SW 1271 (cell line): ENCODE measurements at places on chromosomes 6 and 20.

GRCh38 chr6:20791944-20792343, 257.7 kb downstream of the CDKAL1 start:
- no peak for DNase-seq

DNA sequence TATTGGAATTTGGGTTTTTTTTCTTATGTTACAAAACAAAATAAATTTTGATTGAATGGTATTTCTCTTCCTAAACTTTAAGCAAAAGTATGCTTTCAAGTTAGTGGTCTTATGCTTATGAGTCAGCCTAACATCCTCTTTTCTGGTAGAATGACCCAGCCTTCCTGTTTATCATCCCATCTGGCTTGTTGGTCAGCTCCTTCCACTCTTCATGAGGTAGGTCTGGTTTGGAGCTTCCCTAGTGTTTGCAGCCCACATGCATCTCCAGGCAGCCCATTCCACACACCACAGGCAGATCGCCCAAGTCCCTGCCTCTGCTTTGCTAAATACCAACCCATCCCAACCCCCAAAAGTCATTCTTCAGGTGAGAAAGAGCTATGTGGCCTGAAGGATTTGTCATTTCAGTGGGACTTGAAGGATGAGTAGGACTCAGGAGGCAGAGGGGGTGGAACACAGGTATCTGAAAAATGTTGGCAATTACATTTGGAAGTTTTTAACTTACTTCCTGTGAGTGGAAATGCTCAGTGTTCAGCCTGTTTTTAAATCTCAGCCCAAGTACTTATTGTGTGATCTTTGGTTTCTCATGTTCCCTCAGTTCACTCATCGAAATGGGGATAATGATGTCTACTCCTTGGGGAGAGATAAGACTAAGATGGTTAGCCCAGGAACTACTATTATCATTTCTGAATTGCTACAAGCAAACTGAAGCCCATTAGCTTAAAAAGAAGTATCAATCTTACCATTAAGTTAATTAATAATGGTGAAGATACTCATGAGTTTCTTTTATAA, 294.0 kb downstream of the ADGB start:
- DNase-seq: peak; percentile 2

DNA sequence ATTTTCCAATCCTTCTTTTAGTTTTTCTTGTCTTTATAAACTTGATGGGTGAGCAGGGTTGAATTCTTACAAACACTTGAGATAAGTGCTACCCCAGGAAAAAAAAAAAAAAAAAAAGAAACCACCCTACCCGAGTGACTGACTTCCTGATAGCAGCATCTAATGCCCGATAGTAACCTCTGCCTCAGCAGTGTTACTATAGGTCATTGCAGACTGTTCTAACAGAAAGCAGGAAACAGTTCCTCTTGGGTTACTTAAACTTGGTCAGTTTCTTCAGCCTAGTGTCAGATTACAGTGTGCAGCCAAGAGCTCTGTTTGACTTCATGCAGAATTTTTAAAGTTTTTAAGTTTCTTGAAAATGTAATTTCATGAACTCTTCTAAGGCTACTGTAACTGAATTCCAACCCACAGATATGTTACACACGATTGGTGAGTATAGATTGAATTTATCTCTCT, 2.1 kb downstream of the MYLIP start:
- peak; percentile 69 for DNase-seq

DNA sequence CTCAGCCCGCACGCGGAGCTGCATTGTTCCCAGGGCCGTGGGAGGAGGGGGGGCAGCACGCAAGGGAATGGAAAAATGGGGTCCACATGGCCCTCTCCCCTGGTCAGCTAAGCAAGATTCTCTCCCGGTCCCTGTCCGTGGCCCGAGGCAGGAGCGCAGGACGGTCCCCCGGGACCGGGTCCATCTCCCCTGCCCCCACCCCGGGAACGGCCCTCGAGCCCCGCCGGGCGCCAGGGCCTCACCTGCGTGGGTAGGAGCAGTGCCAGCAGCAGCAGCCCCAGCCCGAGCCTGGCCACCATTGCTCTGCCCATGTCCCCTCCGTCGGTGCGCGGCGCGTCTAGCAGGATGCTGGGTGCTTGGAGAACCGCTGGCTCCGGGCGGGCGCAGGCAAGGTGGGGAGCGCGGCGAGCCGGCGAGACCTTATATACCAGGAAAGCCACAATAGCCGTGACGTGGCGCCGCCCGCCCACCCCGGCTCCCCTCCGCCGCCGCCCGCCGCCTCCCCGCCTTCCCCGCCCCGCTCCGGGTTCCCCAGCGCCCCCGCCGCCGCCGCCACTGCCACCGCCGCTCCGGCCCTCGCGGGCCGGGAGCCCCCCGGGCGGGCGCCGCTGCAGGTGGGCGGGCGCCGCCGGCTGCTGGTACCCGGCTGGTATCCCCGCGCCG, at the start of gene CD24:
Gene CD24 (minus strand): TSS at position 394 of the 663 bp plus-strand sequence. CDS start 83 bp downstream, at position 311.
- DNase-seq: no peak

DNA sequence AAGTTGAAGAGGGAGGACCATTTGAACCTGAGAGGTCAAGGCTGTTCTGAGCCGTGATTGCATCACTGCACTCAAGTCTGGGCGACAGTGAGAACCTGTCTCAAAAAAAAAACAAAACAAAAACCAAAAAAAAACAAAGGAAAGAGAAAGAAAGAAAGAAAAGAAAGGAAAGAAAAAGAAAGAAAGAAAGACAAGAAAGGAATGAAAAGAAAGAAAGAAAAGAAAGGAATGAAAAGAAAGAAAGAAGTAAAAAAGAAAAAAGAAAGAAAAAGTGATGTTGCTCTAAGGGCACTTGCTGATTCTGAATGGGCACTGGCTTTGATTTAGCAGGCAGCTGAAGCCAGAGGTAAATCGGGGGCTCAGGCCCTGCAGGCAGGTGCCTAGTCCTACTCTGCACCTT, 161.0 kb downstream of the MCHR2 start:
- no peak for DNase-seq

DNA sequence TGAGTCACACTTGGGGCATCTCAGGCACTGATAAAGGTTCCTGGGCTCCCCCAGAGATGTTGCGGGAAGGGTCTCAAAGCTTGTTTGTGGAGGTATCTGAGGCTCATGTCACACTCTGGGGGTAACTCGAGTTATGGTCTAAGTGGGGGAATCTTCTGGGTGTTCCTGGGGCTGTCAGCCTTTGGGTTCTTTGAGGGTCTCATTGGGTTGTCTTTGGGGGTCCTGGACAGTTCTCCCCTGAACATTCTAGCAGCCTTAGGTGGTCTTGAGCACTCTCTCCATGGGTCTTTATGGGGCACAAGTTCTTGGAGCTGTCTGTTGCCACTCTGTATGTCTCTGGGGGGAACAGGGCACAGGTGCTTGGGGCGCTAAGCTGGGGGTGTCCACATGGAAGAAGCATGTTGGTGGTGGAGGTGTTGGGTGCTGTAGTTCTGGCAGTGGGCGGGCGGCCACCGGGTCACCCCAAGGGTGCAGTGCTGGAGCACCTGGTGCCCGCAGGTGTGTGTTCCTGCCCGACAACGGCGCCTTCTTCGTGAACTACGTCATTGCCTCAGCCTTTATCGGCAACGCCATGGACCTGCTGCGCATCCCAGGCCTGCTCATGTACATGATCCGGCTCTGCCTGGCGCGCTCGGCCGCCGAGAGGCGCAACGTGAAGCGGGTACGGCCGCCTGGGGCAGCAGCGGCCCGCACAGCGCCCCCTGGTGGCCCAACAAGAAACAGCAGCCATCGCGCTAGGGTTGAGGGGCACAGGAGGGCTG, 7.1 kb upstream of the CAPN11 start:
- DNase-seq: no peak

- no peak for DNase-seq
Observed at GRCh38 chr20:62487561-62488354, 12.0 kb upstream of the GATA5 start.

- no peak for DNase-seq
Observed at GRCh38 chr20:59835448-59836395, 97.7 kb downstream of the SYCP2 start.

DNA sequence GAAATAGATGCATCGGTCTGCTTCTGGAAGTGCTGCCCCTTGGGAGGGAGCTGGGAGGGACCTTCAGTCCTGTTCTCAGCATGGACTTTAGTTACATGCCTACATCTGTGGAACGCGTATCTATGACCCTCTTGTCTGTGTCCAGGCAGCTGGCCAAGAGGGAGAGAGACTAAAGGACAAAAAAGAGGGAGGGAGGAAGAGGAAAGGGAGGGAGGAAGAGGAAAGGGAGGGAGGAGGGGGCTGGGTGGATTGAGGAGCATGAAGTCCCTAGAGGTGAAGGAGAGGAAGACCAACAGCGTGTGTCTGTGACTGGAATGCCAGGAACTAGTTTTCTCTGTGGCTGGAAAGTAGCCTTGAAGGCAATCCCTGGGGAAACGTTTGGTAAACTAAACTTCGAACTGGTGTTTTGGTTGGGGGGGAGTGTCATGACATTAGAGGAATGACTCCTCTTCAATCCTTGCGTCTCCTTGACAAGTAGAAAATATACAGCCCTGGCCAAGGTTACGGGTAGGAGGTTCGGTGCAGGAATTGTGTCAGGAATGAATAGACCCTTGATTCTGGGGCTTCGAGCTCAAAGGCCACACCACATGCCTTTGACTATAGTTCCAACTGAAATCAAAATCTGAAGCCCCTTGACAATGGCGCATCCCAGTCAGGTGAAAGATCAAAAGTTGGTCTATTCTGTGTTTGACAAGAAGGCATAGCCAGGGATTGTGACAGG, 52.0 kb upstream of the PLEKHG1 start:
- DNase-seq: no peak

GRCh38 chr20:16942756-16943155, 194.6 kb downstream of the OTOR start:
- no peak for DNase-seq

- no peak for DNase-seq
Observed at GRCh38 chr6:151179321-151179720, 60.4 kb upstream of the AKAP12 start.

DNA sequence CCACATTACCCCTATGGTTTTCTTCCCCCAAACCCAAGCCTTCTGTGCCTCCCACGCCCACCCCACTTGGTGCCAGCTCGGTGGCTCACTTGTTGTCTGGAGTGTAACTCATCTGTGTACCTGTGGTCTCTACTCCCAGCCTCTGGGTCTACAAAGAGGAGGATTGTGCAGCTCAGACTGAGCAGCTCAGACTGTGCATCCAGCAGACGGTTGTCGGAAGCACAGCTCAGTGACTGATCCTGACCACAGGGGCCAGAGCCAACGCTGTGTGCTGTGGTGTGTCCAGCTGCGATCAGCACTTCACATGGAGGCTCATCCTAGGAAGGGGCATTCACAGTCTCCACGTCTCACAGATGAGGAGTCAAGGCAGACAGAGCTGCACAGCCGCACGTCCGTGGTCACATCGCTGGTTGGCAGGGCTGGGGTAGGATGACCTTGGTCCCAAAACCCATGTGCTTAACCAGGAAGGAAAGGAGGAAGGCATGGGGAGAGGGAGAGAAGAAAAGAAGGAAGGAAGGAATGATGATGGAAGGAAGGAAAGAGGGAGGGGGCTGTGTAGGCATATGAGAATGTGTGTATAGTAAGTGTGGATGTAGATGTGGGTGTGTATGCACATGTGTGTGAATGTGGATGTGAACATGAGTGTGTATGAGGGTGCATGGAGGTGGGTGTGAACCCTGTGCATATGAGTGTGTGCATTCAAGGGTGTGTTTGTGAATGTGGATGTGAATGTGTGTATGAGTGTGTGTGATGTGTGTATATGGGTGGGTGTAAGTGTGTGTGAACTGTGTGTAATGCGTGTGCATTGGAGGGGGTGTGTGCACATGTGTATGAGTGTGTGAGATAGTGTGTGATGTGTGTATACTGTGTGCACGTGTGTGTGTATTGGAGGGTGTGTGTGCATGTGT, 28.2 kb upstream of the STX16 start:
- DNase-seq: no peak

DNA sequence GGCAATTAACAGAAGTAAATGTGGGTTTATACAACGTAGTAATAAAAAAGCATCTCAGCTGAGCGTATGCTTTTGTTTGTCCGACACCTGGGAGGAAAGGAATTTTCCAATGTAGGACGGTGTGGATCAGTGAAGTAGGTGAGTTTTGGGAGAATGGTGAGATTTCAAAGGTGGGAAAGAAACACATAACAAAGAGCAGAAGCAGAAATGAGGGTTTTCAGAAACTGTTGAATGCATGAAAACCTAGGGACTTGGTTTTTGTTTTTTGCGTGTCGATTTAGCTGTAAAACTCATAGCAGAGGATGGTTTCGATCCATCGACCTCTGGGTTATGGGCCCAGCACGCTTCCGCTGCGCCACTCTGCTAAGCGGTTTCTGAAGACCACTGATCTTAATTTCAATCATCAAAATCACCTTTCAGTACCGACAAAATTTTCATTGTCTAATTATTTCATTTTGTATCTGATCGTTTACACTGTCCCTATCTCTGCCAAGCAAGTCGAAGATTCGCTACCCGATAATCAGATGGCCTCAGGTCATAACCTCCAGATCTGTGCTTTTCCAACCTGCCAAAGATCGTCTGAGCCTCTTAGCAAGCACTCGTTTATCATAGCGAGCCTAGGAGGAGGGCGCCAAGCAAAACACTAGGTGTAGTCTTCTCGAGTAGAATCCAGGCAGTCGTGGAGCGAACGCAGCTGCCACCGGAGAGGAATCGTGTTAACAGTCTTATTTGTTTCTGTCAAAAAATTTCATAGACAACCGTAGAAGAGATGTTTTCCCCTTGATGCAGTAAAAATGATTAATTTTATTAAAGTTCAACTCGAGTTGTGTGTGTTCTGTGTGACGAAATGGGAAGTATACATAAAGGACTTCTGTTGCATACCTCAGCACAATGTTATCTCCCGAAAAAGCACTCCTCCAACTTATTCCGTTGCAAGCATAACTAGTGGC, 20.9 kb upstream of the POM121L2 start:
- peak; percentile 75 for DNase-seq

DNA sequence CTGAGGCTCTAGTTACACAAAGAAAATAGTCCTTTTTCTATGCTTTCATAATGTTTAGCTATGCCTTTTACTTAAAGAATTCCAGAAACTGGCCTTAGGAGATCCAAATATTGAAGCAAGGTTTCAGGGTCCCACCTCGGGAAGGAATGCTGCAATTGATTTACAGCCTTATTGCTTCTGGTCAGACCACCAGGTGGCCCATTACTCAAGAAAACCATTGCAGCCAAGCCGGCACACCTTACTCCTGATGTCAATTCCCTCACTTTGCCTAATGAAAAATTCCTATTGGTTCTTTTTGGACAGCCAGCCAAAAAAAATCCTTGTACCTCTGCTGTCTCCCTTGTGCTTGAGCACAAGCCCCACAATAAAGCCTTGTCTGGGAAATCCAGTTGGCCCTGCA, 173.9 kb downstream of the LMBRD1 start:
- no peak for DNase-seq

- no peak for DNase-seq
Observed at GRCh38 chr20:23291575-23292240, 58.9 kb upstream of the NXT1 start.

DNA sequence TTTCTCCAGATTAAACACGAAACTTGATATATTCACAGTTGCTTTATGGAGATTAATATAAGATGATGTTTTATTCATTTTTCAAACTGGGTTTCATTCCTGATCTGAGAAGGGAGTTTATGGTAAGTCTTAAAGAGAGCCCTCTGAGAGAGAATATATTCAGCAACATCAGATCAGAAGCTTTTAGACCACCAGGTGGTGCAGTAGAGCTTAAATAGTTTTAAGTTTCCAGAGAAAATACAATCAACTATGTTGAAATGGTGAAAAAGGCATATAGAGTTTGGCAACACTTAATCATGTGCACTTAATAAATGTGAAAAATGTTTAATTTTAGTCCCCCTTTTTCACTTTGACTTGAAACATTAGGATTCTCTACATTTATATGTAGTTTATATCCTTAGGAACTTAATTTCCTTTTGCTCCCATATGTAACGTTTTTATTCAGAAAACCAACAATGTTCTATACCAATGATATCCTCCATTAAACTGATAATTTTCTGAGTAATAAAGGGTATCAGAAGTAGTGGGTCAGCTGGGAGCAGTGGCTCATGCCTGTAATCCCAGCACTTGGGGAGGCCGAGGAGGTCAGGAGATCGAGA, 86.4 kb upstream of the CLDN20 start:
- peak; percentile 75 for DNase-seq
